Stimulated activated CD8-positive, alpha-beta memory T cell treated with anti-CD3 and anti-CD28 coated beads, Interleukin-15, amount 100 ng/mL, for 1 hour (primary cell): ENCODE measurements at places on chromosomes 1 and 21.
A peak's percentile ranks its signal among the peaks of the same experiment; 100 is the strongest.

DNA sequence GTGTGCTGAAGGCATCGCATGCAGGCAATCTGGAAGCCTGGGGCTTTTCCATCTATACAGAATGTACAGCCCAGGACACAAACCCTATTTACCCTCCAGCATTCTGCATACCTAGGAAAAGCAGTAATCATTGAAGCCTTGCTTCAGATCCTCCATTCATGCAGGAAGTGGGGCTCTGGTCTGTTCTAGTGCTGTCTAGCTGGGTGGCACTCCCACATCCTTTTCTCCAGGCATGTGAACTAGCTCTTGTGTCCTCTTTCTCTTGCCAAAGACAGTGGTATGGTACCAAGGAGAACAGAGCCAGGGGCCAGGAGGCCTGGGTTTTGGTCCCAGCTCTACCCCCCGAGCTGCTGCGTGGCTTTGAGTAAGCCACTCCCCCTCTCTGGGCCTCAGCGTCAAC, 21.7 kb downstream of the LRP8 start:
- DNase-seq: no peak

GRCh38 chr1:232273011-232273410, 356.9 kb downstream of the SIPA1L2 start:
- no peak for DNase-seq

DNA sequence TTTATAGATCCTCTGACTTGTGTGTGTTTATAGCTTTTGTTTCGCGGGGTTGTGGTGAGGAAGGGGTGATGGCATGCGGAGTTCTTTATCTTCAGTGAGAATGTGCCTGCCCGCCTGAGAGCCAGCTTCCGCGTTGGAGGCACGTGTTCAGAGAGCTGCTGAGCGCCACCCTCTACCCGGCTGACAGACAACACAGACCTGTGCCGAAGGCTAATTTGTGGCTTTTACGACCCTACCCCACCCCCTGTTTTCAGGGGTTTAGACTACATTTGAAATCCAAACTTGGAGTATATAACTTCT, 14.4 kb upstream of the CD101 start:
- peak; percentile 43 for DNase-seq

GRCh38 chr1:183077097-183077496, 53.9 kb downstream of the LAMC1 start:
- no peak for DNase-seq

- no peak for DNase-seq
These were observed 12.6 kb upstream of the MEF2D start for GRCh38 chr1:156513185-156513584.

- DNase-seq: no peak
These were observed 15.2 kb upstream of the LGALS8 start for GRCh38 chr1:236508593-236509027.

- no peak for DNase-seq
These were observed 111.7 kb downstream of the GLUL start for GRCh38 chr1:182279724-182280503.

DNA sequence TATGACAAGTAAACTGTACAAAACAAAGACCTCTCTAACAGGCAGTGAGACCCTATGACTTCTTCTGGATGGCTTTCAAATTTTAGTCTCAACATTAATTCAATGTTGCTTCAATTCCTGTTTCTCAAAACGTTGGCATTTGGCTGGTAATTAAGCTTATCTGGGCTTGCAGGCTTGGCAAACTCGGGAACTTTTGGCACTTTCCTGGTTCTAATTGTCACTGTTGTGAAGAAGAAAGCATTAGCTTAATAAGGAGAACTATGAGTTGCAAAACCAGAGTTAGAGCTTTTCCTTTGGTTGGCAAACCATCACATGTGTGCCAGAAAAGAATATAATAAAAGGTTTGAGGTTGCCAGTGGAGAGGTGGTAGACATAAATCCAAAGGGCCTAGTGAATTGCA, 698.3 kb downstream of the LRRIQ3 start:
- DNase-seq: no peak

DNA sequence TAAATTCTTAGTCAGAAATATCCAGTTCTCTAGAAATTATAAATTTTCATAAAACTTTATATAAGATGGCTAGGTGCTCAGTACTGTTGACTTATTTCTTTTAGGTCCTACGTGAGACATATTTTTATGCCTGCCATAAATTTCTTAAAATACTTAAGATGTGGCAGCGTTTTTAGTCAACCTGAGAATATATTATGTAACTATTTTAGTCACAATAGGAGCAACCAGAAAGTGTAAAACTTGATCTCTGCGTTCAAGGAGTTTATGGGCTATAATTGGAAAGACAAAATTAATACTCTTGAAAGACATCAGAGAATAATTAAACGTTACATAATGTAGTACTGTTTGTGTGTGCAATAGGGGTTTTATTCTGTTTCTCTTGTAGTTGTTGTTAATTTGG, 24.1 kb upstream of the PGM1 start:
- no peak for DNase-seq

- no peak for DNase-seq
These were observed 67.8 kb downstream of the RNF220 start for GRCh38 chr1:44472620-44473525.

- DNase-seq: no peak
These were observed 20.1 kb upstream of the MED18 start for GRCh38 chr1:28308750-28309149.

DNA sequence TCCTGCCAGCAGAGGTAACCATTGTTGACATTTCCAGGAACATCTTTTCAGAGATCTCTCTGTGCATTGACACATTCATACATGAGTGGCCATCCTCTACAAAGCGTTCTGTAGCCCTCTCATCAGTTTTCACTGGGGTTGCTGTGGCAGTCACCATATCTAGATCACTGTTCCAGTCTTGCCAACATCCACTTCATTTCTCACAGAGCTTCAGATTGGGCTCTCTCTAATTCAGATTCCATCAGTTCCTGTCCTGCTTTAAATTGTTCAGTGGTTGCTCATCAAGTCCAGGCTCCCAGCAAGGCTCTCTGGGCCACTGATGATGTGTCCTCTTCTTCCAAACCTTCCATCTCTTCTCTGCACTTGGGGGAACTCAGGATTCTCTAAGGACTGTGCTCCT, 173.7 kb downstream of the KCNJ6 start:
- no peak for DNase-seq

- DNase-seq: no peak
These were observed 575.9 kb downstream of the USP25 start for GRCh38 chr21:16305686-16306085.

DNA sequence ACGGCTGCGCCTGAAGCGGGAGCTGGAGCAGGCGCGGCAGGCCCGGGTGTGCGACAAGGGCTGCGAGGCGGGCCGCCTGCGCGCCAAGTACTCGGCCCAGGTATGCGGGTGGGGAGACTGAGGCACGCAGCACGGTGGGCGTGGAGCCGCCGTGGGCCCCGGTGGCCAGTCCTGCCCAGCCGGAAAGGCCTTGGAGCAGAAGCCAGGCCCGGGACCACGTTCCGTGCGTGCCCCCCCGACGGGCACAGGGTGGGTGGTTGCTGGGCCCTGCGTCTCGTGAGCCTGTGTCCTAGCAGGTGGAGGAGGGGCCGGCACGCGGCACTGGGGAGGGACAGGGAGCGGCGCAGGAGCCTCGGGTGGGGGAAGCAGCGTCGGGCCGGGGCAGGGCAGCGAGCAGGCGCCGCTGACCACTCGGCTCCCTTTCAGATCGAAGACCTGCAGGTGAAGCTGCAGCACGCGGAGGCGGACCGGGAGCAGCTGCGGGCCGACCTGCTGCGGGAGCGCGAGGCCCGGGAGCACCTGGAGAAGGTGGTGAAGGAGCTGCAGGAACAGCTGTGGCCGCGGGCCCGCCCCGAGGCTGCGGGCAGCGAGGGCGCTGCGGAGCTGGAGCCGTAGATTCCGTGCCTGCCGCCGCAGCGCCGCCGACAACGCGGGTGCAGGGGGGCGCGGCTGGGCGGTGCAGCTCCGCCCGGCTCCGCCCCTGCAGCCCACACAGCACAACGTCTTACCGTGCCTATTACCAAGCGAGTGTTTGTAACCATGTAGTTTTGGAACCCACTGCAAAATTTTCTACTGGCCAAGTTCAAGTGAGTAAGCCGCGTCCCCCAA, 78.2 kb downstream of the SKI start:
- DNase-seq: no peak

GRCh38 chr1:220551718-220552117, 23.8 kb downstream of the MARK1 start:
- no peak for DNase-seq

GRCh38 chr1:180425952-180426351, 76.4 kb downstream of the ACBD6 start:
- DNase-seq: no peak

GRCh38 chr1:40795811-40796586, 12.4 kb downstream of the KCNQ4 start:
- DNase-seq: no peak

DNA sequence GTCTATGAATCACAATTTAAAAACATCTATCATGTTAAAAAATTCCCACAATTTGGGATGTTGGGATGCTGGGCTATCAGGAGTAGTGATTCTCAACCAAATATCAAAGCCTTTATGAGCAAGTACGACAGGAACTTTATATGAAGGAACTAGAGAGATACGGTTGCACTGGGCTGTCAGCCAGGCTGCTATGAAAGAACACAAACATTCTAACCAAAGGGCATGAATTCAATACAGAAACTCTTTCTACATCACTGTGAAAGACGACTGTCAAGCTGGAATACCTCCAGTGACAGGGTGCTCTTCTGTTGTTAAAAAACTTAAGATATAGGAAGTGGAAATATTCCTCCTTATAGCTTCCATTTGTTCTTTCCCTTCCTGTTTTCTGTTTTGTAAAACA, 9.8 kb downstream of the CACNA1E start:
- DNase-seq: no peak

DNA sequence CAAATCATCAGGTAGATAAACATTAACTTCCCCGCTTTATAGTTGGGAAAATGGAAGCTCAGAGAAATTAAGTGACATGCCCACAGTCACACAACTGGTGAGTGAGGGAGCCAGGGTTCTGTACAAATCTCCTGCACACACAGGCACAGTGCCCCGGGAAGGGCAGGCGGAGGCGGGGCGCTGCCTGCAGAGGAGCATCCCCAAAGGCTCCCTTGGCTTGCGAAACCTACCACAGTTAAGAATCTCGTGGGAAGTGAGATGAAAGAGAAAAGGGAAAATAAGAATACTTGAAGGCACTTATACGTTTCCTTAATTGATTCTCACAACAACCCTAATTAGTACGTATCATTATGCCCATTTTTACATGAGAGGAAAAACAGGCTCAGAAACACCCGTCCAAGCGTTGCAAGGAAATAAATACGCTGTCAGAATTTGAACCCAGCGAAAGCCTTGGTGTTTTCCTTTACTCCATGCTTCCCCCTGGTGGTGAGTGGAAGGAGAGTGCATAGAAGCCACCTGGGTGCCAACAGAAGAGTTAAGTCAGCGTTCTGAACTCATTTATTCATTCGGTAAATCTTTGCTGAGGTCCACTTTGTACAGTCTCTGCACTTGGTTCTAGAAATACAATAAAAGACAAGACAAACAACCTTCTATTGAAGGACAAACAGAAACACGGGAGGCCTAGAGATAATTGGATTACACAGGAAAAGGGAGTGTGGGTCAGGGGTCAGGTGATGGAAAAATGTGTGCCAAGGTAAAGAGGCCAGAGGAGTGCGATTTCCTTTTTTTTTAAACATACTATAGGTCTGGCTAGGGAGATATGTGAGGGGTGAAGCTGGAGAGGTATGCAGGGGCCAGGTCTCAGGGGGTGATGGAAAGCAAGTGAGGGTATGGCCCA, 28.4 kb downstream of the ACP6 start:
- DNase-seq: peak; percentile 31

- no peak for DNase-seq
These were observed 23.1 kb upstream of the SLC22A15 start for GRCh38 chr1:115953180-115953579.

DNA sequence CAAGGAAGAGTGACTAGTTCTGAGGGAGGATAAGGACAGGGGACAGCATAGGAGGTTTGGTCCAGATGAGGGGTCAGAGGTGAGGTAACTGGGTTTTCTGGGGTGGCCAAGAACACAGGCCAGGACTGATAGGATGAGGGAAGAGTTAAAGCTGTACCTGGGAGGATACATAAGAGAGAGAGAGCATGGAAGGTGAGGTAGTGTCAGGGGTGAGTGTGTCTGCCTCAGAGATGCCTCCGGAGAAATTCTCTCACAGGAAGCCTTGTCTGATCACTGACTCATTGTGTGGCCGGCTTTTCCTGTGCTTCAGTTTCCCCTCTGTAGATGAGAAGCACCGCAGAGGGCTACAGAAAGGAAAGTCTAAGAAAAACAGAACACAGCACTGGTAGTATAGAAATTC, 40.2 kb downstream of the FASLG start:
- DNase-seq: peak; percentile 50

DNA sequence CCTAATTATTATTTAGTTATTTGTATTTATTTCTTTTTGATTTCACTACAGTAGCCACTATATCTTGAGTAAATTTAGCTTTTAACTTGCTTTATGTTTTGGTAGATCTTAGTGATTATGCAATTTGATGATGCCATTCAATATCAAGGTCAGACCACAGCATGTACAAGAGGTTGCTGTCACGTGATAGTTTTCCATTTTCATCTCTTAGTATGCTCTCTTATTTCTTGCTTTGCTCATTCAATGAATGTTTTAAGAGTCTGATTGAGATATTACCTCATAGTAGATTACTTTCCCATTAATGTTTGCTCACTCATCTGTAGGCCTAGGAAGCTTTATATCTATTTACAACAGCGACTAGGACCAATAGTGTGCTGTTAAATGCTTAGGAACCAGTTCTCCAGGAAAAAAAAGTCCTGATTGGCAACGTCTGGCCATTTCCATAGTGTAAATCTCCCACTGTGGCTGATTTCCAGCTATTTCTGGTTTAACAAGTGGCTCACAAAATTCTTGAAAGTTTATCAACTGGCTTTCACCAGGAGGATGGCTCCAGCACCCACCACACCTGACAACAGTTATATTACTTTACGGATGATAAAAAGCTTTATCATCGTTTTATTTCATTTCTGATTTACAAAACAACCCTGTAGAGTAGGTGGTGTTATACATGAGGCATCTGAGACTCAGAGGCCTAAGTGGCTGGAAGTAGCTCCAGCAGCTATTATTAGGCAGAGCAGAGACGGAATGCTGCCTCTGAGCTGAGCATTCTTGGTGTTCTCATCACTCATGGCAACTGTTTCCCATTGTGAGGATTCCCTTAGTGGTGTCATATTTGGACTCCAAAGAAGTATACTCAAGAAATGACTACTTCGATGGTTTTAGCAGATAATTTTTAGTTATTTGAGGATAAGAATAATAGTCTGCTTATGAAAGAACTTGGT, 235.2 kb downstream of the DISC1 start:
- DNase-seq: no peak

DNA sequence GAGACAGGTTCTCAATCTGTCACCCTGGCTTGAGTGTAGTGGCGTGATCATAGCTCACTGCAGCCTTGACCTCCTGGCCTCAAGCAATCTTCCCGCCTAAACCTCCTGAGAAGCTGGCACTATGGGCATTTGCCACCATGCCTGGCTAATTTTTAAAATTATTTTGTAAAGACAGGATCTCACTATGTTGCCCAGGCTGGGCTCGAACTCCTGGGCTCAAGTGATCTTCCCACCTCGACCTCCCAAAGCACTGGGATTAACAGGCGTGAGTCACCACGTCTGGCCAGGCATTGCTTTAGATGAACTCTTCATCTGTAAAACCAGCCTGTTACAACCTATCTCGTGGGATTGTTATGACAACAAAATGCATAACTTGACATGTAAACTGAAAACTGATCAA, 2.4 kb downstream of the COA6 start:
- DNase-seq: no peak
